ENCODE measurements at places on chromosomes 4 and X.
A peak's percentile ranks its signal among the peaks of the same experiment; 100 is the strongest.

GRCh38 chrX:63934791-63935190 lies 149.8 kb upstream of the ARHGEF9 start:
- DNase-seq, result no peak

- no peak for DNase-seq
Observed at GRCh38 chr4:13903901-13904300, 276.4 kb upstream of the BOD1L1 start.

DNA sequence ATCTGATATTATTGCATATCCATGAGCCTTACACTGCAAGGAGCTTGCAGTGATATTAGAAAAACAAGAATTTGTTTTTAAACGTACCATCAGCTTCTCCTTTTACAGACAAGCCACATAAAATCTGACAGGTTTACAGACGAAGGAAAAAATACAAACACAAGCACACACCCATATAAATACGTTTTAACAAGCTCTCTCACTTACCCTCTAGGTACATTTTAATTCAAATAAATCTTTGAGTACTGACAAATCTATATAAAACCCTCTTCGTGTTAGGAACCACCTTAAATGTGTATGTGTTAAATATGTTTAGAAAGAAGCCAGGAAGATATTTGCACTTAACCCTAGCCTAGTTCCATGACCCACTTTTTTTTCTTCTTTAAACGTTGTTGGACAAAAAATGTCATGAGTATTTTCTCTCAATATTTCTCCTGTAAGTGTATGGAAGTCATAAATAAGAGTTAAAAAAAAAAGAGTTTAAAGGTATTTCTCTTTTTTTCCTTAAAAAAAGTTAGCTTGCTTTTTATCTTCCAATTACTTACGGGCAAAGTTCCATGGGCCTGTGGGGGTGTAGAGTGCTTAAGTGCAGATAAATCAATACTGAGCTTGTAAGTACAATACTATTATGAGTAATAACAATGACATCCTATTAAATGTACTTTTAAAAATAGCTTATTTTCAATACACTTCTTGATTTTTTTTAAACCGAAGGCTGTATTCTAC lies 1.5 kb downstream of the ARAP2 start:
- peak; percentile 21 for DNase-seq

DNA sequence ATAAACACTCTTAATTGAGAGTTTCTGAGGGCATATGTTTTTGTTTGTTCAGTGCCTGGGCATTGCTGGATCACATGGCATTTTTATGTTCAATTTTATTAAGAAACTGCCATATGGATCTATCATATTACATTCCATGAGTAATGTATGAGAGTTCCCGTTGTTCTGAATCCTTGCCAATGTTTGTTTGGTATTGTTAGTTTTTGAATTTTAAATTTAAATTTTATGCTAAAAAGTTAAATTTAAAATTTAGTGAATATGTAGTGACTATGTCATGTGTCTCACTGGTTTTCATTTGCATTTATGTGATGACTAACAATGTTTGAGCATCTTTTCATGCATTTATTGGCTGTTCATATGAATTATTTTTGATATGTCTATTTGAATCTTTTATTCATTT lies 54.8 kb upstream of the GEMIN8 start:
- no peak for DNase-seq

DNA sequence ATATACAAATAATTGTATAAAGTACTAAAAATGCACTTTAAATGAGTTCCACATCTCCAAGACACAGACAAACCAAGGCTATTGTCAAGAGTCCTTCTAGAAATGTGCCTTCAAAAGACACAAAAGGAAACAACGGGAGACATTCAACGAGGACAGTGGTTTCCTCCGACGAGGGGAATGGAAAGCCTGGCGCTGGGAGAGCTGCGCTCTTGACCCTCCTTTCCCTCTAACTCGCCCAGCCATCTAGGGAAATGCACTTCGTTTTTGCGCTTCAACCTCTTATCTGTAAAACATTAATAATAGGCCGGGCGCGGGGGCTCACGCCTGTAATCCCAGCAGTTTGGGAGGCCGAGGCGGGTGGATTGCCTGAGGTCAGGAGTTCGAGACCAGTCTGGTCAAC lies 37.0 kb downstream of the ZFP42 start:
- DNase-seq, result no peak

DNA sequence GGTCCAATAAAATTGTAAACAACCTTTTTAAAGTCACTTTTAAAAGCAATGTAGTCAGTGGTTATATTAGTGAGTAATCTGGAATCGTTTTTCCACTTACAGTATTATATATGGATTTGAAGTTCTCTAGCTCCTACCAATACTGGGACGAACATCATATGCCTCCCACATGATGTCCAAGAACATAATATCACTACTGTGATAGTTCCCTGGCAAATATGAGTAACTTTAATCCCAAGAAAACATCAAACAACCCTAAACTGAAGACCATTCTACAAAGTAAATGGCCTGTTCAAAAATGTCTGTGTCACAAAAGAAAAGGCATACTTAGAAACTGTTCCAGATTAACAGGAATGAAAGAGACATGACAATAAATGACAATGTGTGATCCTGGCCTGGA lies 53.6 kb upstream of the FGFBP2 start:
- DNase-seq, result no peak

- no peak for DNase-seq
Observed at GRCh38 chr4:39427520-39428114, 20.9 kb downstream of the KLB start.

GRCh38 chr4:73788411-73788810 lies 48.0 kb downstream of the CXCL8 start:
- DNase-seq, result no peak

- DNase-seq, result no peak
Observed at GRCh38 chr4:122555216-122555615, 65.7 kb downstream of the IL21 start.

DNA sequence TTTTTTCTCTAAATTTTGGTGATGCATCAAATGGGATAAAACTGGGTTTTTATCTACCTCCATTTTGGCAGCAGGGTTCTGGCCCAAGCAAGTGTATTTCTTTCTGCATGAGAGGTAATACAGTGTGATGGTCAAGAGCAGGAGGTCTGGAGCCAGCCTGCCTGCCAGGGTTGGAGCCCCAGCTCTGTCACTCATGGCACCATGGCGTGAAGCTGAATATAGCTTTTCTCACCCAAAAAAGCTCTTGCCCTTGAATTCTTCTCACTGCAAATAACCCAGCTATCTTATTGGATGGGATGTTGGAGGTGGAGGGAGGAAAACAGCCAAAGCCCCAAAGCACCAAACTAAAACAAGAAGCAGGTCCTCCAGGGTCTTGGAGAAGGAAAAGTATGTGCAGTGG lies 218.4 kb downstream of the ARHGAP10 start:
- no peak for DNase-seq

DNA sequence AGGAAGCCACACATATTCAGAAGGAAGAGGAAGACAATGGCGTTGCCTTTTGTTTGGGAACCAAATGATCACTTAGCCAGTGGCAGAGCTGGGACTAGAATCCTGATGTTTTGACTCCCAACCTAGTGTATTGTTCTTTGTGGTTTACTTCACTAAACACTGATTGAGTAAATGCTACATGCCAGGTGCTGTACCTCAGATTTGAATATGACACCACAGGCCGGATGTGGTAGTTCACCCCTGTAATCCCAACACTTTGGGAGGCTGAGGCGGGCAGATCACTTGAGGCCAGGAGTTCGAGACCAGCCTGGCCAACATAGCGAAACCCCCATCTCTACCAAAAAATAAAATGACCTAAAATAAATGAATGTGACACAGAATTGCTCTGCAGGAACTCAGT lies 8.4 kb downstream of the NDUFA1 start:
- DNase-seq, result no peak

- no peak for DNase-seq
Observed at GRCh38 chr4:130147641-130148040, 1051.7 kb downstream of the C4orf33 start.

DNA sequence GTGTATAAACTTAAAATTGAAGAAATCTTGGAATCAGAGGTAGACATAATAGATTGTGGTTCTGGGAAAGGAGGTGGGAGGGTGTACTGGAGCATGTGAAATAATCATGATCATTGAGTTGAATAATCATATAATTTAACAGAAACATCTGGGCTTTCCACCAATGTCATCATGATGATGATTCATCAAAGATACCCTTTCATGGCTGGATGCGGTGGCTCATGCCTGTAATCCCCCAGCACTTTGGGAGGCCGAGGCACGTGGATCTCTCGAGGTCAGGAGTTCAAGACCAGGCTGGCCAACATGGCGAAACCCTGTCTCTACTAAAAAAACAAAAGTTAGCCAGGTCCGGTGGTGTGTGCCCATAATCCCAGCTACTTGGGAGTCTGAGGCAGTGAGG lies 6.7 kb upstream of the RUFY3 start:
- DNase-seq, result peak; percentile 59

Data from fibroblast of upper back skin (primary cell).